Activated CD4-positive, CD25-positive, alpha-beta regulatory T cell (primary cell): ENCODE measurements at places on chromosomes 6 and 20.

DNA sequence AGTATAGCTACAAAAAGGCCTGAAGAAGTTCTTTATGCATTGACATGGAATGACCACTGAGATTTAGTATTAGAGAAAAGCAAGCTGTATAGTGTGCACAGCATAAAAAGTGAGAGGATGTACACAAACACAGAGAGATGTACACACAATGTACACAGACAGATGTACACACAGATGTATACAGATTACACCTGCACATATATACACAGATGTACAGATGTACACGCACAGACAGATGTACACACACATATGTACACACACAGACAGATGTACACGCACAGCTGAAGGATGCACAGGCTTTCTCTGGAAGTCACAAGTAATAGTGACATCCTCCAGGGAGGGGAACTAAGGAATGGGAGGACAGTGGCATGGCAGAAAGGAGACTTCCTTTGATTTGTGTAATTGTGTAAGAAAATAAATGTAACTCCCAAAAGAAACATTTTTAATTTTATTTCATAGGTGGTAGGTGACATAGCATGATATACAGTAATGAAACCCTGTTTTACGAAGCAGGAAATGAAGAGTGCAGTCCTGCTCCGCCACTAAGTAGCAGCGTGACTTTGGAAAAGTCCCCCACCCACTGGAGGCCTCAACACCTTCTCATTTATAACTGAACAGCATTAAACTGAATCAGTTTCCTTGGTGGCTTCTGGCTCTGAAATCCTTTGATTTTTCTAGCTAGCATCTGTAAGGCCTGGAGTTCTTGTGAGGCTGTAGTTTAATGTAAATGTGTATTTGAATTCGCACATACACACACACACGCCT lies 14.1 kb downstream of the NFATC2 start:
- no peak for DNase-seq

GRCh38 chr20:20411402-20411801 lies 43.5 kb downstream of the INSM1 start:
- DNase-seq, result no peak

GRCh38 chr6:165574220-165575157 lies 88.6 kb downstream of the PDE10A start:
- no peak for DNase-seq

GRCh38 chr6:39428152-39428551 lies 105.7 kb upstream of the KCNK16 start:
- no peak for DNase-seq

GRCh38 chr6:142117366-142117765 lies 15.4 kb upstream of the GJE1 start:
- DNase-seq, result no peak

DNA sequence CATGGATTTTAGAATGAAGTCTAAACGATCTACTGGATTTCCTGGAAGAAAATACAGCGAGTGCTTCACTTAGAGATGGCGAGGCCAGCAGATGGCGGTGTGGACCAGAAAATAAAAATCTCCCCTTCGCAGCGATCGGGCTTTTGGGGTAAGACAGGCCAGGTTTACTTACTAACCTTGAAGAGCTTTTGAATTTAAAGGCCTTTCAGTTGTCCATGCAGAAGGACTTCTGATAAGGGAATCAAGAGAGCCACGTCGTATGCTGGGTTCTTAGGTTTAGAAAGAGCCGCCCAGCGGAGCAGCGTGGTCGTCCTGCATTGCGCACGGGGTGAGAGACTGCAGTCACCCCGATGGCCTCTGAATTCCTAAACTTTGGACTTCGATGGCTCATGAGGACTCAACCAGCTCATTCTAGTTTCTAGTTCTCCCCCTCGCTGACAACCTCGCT lies 125.2 kb upstream of the RALGAPA2 start:
- peak; percentile 1 for DNase-seq

DNA sequence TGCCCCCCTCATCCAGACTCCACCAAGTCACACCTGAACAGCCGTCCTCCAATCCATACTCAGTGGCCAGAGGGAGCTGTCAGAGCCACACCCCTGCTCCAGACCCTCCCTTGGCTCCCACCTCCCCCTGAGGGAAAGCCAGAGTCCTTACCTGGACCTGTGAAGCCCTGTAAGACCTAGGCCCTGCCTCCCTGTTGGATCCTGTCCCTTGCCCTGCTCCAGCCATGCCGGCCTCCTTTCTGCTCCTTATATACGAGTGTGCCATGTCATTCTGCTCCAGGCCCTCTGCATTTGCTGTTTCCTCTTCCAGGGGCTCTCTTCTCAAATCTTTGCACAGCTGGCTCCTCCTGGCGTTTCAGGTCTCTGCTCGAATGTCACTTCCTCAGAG lies 100.3 kb upstream of the MYL9 start:
- no peak for DNase-seq

- no peak for DNase-seq
Measured at GRCh38 chr6:161736781-161737292, 463.0 kb upstream of the AGPAT4 start.

DNA sequence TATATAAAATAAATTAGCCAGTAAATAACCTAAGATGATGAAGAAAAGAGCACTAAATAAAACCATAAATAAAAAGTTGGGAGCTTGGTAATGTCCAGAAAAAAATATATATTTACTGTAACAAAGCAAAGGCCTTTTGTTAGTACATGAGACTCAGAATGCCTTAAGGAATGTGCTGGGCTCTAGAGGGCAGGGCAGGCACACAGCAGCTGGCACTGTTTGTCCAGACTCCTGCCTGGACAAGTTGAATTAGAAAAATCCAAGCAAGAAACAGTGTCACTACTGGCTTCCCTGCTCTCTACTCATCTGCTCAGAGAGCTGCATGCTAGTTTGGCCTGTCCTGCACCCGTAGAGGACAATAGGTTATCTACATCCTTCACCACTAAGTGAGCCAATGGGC lies 8.8 kb downstream of the DEFB129 start:
- DNase-seq, result no peak
